ENCODE measurements at places on chromosomes 6 and 20.

GRCh38 chr6:55281215-55281614, 46.1 kb upstream of the GFRAL start:
- no peak for DNase-seq

DNA sequence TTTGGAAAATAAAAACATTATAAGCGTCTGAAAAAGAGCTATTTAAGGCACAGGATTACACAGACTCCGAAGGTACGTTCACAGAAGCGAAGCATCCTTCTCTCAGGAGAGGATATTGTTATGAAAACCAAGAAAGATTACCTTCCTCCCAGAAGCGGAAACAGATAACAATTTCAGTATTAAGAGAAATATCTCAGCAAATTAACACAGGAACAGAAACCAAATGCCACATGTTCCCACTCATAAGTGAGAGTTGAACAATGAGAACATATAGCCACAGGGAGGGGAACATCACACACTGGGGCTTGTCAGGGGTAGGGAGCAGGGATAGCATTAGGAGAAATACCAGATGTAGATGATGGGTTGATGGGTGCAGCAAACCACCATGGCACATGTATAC, 109.7 kb downstream of the CDK19 start:
- DNase-seq = no peak

DNA sequence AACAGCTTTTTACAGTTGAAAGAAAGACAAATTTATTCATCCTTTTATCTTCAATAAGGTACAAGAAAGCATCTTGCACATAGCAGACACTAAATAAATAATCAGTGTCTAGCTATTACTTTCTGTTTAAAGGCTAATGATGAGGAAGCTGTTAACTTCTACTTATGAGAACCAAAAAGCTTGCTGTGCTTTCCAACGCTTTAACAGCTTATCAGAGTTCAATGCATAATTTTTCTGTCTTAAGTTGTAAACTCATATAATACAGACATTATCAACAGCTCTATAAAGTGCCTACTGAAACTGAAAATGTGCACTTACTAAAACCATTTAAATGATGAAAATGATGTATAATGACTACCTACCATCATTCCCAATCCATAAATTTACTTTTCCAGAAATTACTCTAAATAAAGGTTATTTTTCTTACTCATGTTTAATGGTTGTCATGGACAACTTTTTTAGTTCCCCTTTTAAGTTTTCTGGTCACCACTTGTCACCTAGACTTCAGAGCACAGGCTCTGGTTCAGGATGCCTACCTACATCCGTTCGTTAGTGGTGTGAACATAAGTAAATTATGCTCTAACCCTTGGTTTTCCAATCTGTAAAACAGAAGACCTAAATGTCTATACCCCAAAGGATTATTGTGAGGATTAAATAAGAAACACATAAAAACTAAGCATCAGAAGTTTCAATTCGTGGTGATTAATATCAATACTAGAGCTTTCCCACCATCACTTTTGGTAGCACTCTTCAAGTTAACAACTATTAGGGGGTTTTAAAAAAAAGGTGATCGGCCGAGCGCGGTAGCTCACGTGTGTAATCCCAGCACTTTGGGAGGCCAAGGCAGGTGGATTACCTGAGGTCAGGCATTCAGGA, 8.0 kb downstream of the PNISR start:
- DNase-seq = no peak

DNA sequence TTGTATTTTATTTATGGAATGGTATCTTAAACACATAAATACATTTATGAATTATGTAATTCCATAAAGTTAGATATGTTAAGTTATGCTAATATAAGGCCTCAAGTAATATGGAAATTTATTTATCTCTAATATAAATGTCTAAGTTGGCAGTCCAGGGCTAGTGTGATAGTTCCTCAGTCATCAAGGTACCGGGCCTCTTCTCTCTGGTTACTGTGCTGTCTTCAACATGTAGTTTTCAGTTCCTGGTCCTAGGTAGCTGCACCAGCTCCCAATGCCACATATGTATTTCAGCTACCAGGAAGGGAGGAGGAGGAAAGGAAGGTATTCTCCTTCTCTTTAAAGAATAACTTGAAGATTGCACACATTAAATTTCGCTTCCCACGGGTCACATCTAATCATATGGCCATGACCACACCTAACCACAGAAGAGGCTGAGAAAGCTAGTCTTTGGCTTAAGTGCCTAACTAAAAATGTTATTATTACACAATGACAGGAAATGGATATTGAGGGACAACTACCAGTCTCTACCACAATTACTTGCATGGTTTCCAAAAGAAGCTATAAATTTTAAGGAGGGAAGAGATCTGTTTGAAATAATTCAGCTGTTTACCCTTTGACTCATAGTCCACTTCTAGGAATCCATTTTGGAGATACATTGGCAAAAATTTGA, 68.6 kb downstream of the BCKDHB start:
- DNase-seq = no peak

GRCh38 chr6:128494440-128494839, 26.0 kb downstream of the PTPRK start:
- DNase-seq = no peak

- no peak for DNase-seq
These were observed 590 bp downstream of the RNF217 start for GRCh38 chr6:124962639-124963415.

GRCh38 chr20:6157345-6157744, 34.5 kb upstream of the FERMT1 start:
- no peak for DNase-seq

- no peak for DNase-seq
These were observed 266.0 kb downstream of the TSHZ2 start for GRCh38 chr20:53238121-53238660.

DNA sequence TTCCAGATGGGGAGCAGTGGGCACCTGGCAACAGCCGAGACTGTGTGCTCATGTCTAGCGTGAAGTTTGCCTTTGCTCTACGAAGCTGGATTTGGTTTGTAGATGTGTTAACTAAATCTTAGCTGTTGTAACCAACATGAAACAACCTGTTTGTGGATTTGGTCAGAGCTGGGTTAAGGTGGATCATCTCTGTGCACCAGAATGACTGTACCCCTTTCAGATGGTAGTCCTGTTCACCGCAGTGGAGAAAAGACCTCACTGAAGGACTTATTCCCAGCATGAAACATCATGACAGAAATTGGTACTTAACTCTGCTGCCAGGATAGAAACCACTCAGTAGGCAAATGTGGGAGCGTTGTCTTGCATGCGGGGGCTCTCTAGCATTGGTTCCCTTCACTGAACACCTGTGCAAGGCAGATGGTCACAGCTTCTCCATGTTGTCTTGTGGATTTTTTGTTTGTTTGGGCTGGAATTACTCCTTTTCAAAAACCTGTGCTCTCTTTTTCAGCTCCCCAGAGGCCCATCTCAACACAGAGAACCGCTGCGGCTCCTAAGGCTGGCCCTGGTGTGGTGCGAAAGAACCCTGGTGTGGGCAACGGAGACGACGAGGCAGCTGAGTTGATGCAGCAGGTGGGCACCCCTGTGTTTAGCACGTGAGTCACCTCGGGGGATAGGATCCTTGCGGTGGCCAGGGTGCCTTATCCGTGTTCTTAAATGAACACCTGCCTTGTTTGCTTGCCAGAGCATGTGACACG, 19.3 kb upstream of the EFCAB8 start:
- DNase-seq = no peak

GRCh38 chr20:34515484-34516246, 557 bp upstream of the DYNLRB1 start:
- DNase-seq = peak; percentile 80

DNA sequence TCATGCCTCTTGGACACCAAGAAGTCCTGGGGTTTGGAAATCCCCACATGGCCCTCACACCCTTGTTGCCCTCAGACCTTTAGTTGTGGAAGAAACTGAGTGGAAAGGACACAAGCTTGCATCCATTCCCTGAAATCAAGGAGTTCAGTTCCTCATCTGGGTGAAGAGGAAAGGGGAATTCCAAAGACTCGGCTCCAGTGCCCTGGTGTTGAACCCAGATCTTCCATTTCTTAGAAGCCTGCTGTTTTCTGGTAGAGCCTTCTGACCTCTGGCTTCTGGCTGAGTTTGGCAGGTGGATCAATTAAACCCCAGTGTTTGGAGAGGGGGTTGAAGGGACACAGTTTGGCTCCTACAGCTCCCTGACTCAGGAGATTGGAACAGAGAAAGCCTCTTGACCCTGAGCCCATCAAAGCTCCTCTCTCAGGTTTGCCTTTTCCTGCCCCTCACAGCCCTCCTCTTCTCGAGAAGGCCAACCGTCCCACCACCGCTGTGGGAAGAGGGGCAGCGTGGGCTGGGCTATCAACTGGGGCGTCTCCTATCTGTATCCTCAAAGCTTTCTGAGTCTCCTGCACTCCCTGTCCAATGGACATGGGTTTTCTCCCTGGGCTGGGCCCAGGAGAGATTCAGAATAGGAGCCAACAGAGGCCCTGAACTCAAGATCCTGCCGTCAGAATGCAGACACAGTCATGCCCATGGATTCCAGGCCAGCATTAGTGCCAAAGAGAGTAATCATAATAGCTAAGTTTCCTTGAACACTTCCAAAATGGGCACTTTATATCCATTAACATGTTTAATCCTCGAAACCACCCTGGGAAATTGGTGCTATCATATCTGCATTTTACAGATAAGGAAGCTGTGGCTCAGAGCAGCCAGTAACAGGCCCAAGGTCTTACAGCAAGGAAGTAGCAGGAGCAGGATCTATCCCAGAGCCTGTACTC, 146.2 kb downstream of the VEGFA start:
- no peak for DNase-seq

- DNase-seq = no peak
These were observed 22.8 kb upstream of the BHLHE23 start for GRCh38 chr20:63029358-63030121.

GRCh38 chr20:52800734-52801627, 171.2 kb upstream of the TSHZ2 start:
- DNase-seq = no peak

- no peak for DNase-seq
These were observed 150.7 kb downstream of the PKHD1 start for GRCh38 chr6:51936531-51937290.

DNA sequence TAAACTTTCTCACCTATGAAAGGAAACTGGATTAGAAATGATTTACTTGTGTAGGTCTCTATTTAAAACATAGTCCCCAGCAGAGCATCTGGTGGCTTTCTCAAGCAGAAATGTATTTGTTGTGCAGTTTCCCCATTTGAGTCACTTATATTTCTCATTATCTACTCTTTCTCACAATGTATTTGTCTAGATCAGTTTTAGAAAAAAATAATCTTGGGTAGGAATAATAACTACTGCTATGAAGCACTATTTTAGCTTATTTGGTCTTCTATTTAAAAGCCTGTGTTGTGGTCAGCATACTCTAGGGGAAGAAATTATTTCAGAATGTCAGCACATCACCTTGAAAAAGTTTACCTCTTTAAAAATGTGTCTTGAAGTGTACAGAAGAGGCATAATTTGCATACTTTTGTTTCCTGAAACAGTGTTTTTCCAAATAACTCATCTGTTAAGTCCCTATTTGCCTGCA, 60.9 kb upstream of the PRL start:
- DNase-seq = no peak

DNA sequence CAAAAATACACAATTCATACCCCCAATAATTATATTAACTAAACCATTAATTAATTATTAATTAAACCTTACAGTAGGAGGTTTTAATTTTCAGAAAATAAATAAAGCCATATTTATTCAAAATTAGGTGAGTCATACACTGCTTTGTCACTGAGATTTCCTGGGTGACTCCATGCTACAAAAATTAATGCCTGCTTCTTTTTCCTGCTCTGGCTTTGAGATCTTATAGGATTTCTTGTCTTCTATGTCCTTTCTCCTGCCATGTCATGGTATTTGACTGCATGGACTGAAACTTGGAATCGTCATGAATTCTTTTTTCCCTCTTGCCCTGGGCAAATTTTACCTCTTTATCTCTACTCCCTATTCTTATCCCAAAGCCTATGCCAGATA, 133.2 kb downstream of the PHACTR1 start:
- no peak for DNase-seq

DNA sequence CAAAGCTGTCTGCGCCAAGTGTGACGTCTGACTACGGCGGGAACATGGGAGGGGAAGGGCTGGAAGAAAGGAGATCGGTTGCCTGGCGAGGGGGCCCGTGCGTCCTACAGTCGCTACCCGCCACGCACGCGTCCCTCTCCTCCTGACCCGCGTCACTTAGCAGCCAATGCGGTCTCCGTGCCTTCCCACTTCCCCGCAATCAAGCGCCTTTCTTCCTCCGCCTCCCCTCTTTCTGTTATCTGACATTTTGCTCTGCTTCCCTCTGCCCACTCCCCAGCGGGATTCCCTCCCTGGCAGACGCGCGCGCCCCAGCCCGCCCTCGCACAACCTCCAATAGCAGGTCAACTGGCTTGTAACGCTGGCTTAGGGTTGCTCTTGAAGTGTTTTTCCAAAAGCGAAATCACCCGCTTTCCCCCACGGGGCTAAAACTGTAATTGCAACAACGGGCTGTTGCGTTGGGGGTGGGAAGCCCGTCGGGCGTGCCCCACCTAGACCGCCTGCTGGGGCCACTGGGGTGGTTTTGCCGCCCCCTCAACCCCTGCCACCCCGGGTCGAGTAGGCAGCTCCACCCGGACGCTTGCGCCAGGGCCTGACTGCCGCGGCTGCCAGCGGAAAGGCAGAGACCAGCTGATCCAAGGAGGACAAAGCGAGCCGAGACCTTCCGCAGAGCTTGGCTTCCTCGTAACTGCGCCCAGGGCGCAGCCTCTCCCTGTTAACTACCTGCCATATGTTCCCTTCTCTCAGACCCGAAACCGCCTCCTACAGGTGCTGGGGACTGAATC, 6.2 kb upstream of the SOX4 start:
- no peak for DNase-seq

- no peak for DNase-seq
These were observed 82.2 kb upstream of the MAFB start for GRCh38 chr20:40771308-40771610.

DNA sequence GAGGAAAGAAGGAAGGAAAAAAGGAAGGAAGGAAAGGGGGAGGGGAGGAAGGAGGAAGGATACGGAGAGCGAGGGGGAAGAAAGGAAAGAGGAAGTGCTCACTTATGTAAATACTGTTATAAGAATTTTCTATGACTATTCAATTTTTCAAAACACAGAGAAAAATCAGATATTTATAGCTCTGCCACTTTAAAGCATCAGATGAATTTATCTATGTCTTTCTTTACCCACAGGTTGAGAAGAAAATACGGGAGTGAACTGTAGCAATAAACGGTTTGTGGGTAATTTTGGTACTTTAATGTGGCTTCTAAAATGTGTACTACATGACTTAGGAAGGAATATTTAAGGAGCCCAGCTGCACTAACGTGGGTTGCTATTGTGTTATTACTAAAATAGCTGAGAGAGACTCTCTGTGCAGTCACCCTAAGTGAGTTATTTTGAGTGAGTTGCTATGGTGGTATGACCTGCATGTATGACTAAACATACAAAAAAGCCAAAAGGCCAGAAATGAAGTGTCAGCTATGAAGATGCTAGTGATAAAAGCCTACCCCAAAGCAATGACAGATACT, 225.5 kb downstream of the SOD2 start:
- DNase-seq = no peak

GRCh38 chr6:163922562-163922961, 508.0 kb downstream of the QKI start:
- DNase-seq = no peak

All from CD4-positive, alpha-beta T cell treated with Interleukin-2 at 100 ng/mL for 4 hours (primary cell).